ENCODE measurements at places on chromosomes 16 and 17.
A peak's percentile ranks its signal among the peaks of the same experiment; 100 is the strongest.

DNA sequence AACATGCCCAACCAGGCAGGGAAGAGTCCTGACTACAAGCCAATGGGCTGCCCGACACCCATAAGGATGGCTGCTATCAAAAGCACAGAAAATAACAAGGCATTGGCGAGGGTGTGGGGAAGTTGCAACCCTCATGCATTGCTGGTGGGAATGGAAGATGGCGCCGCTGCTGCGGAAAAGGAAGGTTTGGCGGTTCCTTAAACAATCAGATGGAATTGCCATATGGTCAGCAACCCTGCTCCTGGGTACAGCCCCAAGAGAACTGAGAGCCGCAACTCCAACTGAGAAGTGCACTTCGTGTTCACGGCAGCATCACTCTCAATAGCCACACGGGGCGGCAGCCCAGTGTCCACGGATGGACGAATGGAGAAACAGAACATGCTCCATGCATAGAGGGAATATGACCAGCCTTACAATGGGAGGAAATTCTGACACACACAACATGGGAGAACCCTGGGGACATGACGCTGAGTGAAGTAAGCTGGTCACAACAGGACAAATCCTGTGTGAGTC is 193.3 kb downstream of the RBFOX3 start:
- no peak for DNase-seq

DNA sequence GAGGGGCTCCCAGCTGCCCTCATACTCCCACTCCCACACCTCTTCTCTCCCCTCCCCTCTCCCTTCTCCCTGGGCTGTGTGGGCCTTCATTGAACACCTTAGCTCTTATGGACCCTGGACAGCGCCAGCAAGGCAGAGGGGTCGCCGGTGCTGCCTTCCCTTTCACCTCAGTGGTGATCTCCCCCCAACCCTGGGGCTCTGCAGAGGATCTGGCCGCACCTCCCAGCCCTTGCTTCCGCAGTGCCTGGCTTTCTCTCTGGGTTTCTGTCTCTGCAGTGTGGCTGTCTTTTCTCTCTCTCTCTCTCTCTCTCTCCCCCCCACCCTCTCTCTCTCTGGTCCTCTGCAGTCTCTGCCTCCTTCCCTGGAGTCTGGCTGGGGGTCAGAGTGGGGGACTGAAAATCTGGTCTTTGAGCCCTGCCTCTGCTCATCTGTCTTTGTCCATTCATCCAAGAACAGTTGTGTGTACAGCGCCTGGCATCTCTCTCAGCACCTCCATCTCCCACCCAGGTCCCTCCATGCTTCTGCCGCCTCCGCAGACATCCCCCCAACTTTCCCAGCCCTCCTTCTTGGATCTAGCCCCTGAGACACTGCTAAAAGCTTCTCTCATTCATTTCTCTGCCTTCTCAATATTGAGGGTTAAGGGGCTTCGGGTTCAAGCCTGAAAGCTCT is 1.1 kb downstream of the SEZ6L2 start:
- DNase-seq, result no peak

DNA sequence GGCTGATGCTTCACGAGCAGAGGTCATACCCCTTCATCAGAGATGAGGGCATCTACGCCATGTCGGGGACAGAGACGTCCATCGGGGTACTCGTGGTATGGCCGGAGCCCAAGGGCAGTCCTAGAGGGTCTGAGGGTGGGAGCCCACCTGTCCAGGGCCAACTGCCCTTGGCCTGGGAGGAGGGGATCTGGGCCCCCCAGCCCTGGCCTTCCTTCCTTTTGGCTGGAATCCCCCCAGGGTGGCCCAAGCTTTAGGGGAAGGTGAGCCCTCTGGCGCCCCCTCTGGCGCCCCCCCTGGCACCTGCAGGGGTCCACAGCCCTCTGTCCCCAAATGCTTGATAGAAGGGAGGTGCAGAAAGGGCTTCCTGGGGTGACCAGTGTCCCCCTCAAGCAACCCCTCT is 69.3 kb downstream of the SCNN1B start:
- DNase-seq, result no peak

GRCh38 chr16:57994778-57995177 is 5.7 kb downstream of the ZNF319 start:
- peak; percentile 21 for DNase-seq

GRCh38 chr17:66841328-66841727 is 6.4 kb downstream of the CACNG5 start:
- no peak for DNase-seq

- DNase-seq, result no peak
Measured at GRCh38 chr16:57764341-57765159, 29.0 kb downstream of the KATNB1 start.

- no peak for DNase-seq
Measured at GRCh38 chr17:49680314-49680713, 2.4 kb upstream of the SPOP start.

DNA sequence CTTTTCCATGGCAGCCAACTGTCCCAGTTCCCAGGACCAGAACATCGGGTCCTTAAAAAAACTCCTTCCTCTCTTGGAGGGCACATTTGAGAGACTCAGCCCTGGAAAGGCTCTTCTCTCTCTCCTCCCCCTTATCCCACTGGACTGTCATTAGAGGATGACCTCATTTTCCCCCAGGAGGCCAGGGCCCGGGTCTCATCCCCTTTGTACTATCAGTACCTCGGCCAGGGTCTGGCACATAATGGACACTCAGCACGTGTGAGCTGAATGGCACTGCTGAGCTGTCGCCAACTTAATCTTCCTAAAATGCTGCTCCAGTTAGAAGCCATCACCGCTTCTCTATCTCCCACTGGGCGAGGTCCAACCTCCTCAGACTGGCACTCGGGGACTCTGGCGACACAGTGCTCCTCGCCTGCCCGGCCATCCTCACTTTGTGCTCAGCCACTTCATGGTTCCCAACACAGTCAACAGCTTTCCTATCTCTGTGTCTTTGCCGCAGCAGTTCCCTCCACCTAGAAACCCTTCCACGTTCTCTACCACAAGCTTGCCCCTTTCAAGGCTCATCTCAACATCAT is 3.6 kb upstream of the RHBDL3 start:
- DNase-seq, result no peak

DNA sequence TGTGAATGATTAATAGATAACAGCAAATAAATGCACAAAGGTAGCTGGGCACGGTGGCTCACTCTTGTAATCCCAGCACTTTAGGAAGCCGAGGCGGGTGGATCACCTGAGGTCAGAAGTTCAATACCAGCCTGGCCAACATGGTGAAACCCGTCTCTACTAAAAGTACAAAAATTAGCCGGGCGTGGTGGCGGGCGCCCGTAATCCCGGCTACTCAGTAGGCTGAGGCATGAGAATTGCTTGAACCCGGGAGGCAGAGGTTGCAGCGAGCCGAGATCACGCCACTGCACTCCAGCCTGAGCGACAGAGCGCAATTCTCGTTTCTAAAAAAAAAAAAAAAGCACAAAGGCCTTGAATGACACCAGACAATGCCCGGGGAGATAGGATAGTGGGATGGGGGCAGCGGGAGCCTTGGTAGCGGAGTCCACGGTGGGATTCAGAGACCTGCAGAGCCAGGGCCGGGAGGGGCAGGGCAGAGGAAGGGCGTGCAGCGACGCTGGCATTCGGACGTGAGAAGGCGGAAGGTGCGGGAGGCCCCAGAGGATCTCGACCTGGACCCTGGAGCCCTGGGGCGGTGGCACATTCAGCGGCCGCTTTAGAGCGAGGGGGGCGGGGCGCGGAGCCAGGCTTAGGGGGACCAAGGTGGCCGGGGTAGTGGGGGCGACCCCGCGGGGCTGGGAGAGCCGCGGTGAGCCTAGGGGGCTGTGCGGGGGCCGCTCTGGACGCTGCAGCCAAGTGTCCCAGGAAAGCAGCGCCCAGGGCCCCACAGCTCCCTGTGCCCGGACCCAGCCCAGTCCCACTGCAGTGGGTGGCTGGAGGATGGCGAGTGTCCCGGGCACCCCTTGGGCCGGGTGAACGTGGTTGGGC is 999 bp upstream of the FLYWCH2 start:
- peak; percentile 38 for DNase-seq

GRCh38 chr16:22924492-22924891 is 110.5 kb downstream of the HS3ST2 start:
- no peak for DNase-seq

GRCh38 chr16:2883458-2883908 is 468 bp downstream of the FLYWCH2 start:
- DNase-seq, result peak; percentile 40

GRCh38 chr16:71406724-71407123 is 35.1 kb downstream of the TLE7 start:
- DNase-seq, result no peak

GRCh38 chr17:80264205-80265075 is 3.8 kb downstream of the RNF213 start:
- DNase-seq, result no peak

- DNase-seq, result peak; percentile 70
Measured at GRCh38 chr16:9047689-9048301, 43.6 kb upstream of the HAPSTR1 start.

DNA sequence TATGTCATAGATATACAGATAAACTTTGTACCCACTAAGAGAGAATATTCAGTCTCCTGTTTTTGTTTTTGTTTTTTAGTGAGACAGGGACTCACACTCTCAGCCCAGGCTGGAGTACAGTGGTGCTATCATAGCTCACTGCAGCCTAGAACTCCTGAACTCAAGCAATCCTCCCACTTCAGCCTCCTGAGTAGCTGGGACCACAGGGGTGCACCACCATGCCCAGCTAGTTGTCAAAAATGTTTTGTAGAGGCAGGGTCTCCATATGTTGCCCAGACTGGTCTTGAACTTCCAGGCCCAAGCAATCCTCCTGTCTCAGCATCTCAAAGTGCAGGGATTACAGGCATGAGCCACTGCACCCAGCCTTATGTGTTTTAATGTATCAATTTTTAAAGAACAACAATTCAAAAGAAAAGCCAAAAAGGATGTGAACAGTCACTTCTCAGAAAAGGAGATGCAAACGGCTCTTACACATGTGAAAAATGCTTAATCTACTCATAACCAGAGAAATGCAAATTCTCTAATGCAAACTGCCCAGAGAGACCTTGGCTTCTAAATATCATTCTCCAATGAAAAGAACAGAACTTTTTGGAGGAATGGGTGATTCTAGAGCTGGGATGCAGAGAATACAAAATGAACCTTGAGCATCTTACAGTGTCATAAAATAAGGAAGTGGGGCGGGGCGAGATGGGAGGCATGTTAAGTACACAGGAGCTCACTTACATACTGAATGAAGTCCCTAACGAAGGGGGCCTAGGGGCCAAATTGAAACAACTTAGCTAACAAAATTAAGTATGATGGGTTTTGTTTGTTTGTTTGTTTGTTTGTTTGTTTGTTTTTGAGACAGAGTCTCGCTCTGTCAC is 7.3 kb upstream of the CMTM3 start:
- DNase-seq, result no peak

GRCh38 chr17:9643611-9644010 is 1.7 kb upstream of the USP43 start:
- DNase-seq, result no peak

GRCh38 chr17:27511168-27511883 is 55.1 kb downstream of the KSR1 start:
- DNase-seq, result peak; percentile 72

- no peak for DNase-seq
Measured at GRCh38 chr16:64952177-64952576, 169.7 kb downstream of the CDH11 start.

- DNase-seq, result peak; percentile 5
Measured at GRCh38 chr17:72236980-72237633, 116.3 kb downstream of the SOX9 start.

- DNase-seq, result no peak
Measured at GRCh38 chr17:77332981-77333685, 192.4 kb downstream of the SEC14L1 start.

GRCh38 chr17:73003487-73003886 is 89.0 kb downstream of the SLC39A11 start:
- DNase-seq, result no peak

GRCh38 chr17:46764709-46765401 is 53.6 kb downstream of the WNT3 start:
- no peak for DNase-seq

- DNase-seq, result no peak
Measured at GRCh38 chr17:48752399-48753288, 24.1 kb upstream of the HOXB13 start.

- DNase-seq, result no peak
Measured at GRCh38 chr17:31690151-31690551, 168.9 kb downstream of the COPRS start.

- DNase-seq, result peak; percentile 96
Measured at GRCh38 chr17:75864448-75864871, 9.3 kb upstream of the WBP2 start.

- peak; percentile 8 for DNase-seq
Measured at GRCh38 chr17:79573196-79573896, 37.5 kb downstream of the RBFOX3 start.

DNA sequence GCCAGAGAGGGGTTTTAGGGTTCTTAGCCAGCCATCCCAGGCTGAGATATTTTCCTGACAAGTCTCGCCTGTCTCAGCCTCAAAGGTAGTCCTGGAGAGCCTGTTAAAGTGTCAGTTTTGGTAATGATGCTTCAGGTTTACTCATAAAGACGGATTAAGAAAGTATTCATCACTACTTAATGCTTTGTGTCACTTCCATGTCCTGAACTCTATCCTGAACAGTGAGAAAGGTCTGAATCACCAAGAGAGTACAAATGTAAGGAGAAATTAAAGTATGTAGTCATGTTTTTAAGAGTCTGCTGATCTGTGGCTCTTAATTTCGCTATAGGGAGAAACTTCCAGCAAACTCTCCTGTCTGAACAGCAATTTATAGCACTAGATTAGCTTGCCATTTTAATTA is 14.0 kb downstream of the RPGRIP1L start:
- no peak for DNase-seq

GRCh38 chr16:85173981-85174751 is 61.9 kb upstream of the CIBAR2 start:
- DNase-seq, result peak; percentile 73

DNA sequence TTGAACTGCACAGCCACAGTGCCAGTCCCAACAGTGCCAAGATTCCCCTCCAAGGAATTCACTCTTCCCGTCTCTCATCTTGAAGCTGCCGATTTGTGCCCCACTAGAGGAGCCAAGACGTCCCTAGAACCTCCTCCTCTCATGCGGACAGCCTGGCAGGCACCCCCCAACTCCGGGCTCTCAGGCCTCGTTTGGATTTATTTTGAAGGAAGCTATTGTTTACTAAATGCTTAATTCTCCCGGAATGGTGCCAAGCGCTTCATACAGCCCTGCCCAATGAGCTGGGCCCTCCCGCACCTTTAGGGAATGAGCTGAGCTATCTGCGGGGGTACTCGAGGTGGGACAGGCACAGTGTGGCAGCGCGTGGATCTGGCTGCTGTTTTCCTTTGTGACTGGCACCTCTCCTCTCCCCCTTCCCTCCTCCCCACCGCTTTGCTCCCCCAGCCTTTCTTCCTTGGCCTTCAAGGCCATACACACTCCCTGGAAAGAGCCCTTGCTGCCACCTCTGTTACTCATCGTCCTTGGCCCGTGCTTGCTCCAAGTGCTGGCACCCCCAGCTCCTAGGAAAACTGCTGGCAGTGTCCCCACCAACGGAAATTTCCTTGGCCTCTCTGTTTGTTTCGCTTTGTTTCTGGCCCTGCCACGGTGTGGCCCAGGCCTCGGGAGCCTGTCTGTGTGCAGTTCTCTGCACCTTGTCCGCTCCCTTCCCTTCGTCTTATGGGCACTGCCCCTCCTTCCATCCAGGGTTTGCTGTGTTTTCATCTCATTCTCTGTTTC is 49.9 kb upstream of the CDR2 start:
- peak; percentile 16 for DNase-seq

Data from tongue (tissue), 3 donors.